ENCODE measurements at places on chromosomes 1 and 21.

GRCh38 chr21:14306126-14306907 is 76.6 kb downstream of the HSPA13 start:
- no peak for DNase-seq

GRCh38 chr1:156283521-156283920 is 604 bp upstream of the TMEM79 start:
- DNase-seq: no peak

DNA sequence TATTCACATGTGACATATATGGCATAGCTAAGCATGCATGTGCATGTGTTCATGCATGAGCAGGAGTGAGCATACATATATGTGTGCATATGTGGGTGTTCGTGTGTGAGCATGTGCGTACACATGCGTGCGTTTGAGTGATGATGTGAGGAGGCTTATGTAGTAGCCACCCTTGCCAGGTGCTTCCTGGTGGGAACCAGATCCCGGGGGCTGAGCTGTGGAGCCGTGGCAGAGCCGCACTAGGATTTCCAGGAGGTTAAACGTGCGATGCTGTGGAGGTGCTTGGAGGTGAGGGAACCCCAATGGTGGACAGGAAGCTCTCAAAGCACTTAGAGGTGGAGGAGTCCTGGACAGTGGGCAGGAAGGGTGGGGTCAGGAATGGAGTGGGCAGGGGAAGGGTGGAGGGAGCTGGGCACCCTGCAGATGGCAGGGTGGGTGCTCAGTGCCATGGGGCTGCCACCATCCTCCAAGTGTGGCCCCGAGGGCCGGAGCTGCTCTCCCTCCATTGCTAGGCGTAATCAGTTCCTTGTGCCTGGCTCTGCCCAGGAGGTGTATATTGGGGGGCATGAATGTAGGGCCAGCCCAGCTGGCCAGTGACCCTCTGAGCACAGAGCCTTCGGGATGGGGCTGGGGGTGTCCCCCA is 48.5 kb downstream of the COL18A1 start:
- no peak for DNase-seq

GRCh38 chr1:41860214-41860613 is 58.5 kb downstream of the HIVEP3 start:
- no peak for DNase-seq

DNA sequence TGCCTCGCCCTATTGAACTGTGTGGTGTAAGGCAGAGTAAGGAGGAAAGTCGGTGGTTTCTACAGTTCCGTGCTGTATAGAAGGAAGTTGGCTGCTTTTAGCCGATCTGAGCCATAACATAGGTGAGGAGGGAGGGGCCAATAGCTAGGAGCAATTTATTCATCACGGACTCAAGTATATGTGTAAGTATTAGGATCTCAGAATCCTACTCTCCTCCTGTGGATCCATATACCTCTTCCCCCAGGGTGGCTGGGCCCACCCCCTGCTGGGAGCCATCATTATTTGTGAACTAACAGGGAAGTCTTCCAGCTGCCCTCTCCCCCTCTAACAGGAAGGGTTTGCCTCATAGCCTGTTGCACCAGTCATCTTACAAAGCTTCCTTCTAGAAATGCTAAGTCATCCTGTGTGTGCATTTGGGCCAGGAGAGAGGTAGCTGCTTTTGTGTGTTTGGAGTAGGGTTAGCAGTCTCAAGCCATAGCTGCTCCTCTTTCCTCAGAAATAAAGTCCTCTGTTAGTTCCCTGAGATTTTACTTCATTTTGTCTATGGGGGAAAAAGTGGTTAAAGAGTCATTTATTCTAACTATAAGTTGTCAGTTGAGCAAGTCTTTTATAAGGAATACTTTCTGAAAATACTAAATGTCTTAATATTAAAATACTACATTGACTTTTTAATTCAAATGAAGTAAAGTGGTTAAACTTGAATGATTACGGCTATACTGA is 14.9 kb upstream of the CENPS start:
- DNase-seq: peak; percentile 49

DNA sequence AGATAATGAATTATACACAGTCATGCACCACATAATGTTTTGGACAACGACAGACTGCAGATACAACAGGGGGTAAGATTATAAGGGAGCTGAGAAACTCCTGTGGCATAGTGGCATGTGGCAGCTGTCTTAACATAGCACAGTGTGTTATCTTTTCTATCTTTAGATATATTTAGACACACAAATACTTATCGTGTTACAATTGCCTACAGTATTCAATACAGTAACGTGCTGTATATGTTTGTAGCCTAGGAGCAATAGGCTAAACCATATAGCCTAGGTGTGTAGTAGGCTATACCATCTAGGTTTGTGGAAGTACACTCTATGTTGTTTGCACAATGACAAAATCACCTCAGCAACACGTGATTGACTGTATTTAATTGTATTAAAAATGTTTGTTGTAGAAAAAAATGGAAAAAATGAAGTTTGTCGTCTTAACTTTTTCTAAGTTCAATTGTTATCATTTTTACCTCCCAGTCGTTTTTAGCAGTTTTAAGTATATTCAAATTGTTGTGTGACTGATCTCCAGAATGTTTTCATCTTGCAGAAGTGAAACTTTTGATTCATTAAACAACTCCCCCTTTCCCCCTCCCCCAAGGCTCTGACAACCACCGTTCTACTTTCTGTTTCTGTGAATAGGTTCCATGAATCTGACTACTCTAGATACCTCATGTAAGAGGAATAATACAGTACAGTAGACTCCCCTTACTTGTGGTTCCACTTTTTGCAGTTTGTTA is 351.0 kb upstream of the B3GALT2 start:
- peak; percentile 87 for DNase-seq

DNA sequence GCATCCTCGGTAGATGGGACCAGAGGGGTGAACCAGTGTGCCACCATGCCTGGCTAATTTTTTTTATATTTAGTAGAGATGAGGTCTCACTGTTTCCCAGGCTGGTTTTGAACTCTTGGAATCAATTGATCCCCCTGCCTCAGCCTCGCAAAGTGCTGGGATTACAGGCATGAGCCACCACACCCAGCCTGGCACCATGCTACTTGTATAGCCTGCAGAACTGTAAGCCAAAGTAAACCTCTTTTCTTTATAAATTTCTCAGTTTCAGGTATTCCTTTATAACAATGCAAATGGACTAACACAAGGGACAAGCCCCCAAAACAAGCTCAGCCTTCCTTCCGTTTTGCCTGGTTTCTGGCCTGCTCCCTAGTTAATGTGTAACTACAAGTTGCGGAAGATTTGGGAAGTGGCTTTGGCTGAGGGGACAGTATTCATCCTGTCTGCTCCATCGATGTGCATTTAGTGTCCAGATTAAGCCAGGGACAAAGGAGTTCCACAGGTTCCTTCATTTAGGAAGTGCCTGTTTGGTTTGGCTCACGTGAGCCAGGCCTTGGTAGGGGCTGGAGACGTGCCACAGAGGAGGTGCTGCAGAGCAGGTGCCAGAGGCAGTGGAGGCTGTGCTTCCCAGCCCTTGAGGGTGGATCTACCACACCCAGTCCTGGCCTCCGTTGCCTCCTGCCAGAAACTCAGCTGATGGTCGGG is 4.4 kb downstream of the AVPR1B start:
- no peak for DNase-seq

DNA sequence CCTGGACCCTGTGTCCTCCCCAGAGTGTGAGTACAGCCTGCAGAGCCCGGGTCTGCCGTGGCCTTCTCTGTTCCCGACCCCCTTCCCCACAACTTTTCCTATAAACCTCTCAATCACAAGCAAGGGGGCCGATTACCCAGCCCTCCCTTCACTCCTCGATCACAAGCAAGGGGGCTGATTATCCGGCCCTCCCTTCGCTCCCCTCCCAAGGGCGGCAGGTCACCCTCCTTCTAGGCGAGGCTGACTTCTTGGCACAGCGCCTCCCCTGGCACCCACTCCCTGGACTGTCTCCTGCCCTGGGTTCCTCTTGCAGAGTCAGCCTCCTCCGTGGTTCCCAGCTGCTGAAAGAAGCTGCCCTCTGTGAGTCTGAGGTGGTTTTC is 12.3 kb upstream of the LDLRAP1 start:
- no peak for DNase-seq

- peak; percentile 76 for DNase-seq
These were observed 3.0 kb downstream of the ATP2B4 start for GRCh38 chr1:203629507-203630082.

GRCh38 chr1:164602480-164603093 is 43.6 kb downstream of the PBX1 start:
- DNase-seq: no peak

GRCh38 chr1:28519946-28520725 is 14.3 kb downstream of the RCC1 start:
- DNase-seq: no peak

DNA sequence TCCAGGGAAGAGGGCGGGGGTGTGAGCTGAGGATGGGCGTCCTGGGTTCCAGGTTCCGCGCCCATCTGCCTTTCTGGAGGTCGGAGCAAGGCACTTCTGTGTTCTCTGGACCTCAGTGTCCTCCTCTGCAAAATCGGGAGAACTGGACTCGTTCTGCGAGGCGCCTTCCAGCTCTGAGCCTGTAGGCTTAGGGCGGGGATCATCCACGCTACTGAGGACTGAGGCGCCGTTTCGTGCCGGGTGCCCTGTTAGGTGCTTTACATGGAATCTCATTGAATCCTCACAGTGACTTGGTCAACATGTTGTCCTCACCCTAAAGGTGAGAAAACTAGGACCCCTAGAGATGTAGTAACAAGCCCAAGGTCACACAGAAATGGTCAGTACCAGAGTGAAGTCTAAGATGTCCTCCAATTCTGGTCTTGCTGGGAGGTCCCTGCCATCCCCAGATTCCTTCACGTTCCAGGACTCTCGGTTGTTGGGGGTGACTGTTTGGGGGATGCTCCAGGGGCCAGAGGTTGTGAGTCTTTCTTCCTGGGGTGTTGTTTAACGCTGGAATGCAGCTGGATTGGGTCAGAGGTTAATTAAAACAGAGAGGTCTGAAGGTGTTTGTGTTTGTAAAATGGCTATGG is 677 bp downstream of the PRKAA2 start:
- no peak for DNase-seq

- no peak for DNase-seq
These were observed 148.6 kb downstream of the MIS18A start for GRCh38 chr21:32130031-32130891.

DNA sequence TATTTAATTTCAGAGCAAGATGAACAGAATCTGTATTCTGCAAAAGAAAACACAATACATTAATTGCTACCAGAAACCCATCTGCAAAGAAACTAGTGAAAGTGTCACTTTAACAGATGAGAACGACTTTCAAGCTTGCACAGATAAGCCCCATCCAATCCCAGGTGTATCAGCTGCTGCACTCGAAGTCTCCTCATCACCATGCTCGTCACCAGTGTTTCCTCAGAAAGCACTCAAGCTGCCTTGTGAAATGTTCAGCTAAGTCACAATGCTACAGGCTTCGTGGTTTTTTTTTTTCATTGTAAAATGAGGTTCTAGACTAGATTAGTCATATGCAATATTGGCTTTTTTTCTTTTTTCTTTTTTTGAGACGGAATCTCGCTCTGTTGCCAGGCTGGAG is 3.3 kb upstream of the TOMM20 start:
- no peak for DNase-seq

- no peak for DNase-seq
These were observed 169.5 kb downstream of the ATP6V1G3 start for GRCh38 chr1:198370996-198371395.

DNA sequence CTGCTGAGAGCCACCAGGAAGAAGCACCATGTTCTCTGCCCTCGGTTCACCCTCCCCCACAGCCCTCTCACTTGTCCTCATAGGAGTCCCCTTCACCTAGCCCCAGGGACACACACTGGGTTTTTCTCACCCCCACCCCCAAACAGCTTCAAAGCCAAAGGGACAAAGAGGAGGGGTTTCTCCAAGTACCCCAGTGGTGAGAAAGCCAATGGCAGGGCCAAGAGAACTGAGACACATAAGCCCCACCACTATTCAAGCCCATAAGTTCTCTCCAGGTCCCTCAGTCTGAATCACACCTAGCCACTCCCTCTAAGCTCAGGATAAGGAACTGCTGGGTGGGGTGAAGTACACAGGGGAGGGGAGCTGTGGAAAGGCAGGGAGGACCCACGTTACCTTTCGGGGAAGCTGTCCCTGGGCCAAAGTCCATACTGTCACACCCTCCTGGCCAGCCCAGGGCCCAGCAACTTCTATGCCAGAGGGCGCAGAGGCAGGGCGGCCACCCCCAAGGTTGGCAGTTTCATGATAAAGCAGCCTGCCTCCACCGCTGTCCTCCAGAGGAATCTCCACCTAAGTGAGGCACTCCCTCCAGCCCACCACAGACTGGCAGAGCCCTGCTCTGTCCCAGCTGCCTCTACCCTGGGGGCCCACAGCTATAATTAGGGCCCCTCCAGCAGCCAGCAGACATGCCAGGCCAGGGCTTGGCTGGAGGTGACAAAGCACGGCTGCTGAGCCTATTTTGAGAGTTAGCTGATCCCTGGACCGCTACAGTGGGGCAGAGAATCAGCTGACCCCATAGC is 39.0 kb upstream of the PPP1R15B start:
- DNase-seq: no peak

GRCh38 chr1:104238991-104239390 is 489.3 kb downstream of the AMY1C start:
- no peak for DNase-seq

DNA sequence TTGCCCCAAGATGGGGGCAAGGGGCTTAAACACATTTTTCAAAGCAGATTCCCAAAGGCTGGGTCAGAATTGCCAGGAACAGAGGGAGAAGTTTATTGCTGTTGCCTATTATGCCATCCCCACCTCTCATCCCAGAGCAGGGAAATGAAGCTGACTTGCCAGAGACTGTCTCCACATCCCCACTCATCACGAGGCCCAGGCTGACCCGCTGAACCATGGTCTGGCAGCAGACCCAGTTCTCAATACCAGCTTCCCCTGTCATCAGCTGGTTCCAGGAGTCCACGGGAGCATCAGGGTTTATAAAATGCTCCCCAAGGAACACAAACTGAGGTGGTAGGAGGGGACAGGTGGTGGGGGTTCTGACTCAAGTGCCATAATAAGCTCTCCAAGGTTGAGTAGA is 605.9 kb downstream of the NPHP4 start:
- no peak for DNase-seq

DNA sequence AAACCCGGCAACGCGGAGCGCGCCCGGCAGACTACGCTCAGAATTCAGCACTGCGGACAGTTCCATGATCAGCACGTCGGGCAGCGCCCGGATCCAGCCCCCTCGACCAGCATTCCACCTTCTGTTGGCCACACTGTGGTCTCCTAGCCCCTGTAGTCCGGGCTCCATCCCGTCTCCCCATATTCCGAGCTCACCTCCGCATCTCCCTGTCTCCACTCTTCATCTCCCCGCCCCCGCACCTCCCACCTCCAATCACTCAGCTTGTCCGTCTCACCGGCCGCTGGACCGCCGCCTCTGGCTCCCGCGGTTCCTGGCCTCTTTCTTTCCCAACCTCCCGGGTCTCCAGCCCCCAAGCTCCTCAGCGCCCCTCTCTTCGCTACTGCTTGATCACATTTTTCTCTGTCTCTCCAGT is 500 bp downstream of the EPHA10 start:
- DNase-seq: peak; percentile 59

GRCh38 chr1:47201179-47201578 is 11.3 kb upstream of the PDZK1IP1 start:
- DNase-seq: no peak

- DNase-seq: no peak
These were observed 36.1 kb downstream of the L1TD1 start for GRCh38 chr1:62230718-62231117.

- DNase-seq: no peak
These were observed 17.2 kb downstream of the TMEM81 start for GRCh38 chr1:205067031-205067430.

GRCh38 chr1:110634455-110635311 is 28.5 kb upstream of the KCNA2 start:
- peak; percentile 88 for DNase-seq

All from activated CD4-positive, alpha-beta T cell treated with anti-CD3 and anti-CD28 coated beads, Interleukin-2, Interleukin-6, amounts not matched to agents 100 ng/mL and 50 ng/mL, durations not matched to agents 16 hours and 8 hours (primary cell).